Effector memory CD8-positive, alpha-beta T cell (primary cell): ENCODE measurements at places on chromosomes 7 and 10.

GRCh38 chr10:50216418-50216817 is 34.9 kb downstream of the ASAH2 start:
- no peak for DNase-seq

GRCh38 chr7:36300696-36301350 is 88.8 kb upstream of the ANLN start:
- DNase-seq = no peak

DNA sequence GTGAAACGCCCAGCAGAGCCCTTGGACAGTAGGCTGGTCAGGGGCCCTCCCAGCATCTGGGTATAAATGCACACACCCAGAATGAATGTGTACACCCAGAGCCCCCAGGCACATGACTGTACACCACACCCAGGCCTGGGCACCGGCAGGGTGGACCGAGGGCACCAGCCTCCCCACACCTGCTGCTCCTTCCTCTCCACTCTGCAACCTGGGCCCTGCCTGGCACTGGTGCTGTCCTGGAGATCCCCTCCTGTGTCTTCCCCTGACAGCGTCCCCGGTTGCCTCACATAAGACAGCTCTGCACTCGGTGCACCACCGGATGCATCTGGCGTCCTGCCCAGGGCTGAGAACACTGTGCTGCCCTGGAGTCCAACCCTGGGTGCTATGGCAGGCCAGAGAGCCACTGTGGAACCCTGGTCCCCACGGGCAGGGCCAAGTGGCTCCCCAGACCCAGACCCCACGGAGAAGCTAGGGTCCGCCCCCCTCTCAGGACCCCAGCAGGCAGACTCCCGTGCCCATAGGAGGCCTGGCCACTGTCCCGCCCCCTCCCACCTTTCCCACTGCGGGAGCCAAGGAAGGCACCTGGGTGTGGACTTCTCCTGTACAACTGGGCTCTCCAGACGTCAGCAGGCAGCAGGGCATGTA is 6.6 kb downstream of the RASGEF1A start:
- no peak for DNase-seq

- DNase-seq = no peak
These were observed 243.8 kb upstream of the KIAA1217 start for GRCh38 chr10:23965123-23965522.

DNA sequence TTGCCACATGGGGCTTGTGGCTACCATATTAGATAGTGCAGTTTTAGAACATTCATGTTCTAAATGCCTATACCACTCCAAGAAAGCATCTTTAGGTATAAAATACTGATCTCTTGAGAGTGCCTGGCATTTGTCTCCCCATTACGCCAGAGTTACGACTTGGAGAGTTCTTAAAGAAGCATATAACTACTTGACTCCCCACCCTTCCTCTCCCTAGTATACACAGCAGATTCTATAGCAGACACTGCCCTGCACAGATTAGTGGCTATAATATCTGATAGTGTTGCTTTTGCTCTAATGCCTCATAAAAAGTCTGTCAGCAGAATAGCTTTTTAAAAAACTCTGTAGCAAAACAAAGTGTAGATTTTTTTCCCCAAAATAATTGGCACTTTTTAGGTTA is 90.8 kb downstream of the ZMYND11 start:
- DNase-seq = no peak

DNA sequence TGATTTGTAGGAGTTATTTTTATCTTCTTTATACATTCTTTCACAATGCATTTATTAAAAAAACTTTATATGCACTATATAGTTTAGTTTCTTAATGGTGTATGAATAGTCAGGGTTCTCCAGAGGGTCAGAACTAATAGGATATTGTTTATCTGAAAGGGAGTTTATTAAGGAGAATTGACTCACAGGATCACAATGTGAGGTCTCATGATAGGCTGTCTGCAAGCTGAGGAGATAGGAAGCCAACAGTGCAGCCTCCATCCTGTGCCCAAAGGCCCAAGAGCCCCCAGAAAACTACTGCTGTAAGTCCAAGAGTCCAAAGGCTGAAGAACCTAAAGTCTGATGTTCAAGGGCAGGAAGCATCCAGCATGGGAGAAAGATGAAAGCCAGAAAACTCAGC is 192.8 kb upstream of the AHR start:
- no peak for DNase-seq

DNA sequence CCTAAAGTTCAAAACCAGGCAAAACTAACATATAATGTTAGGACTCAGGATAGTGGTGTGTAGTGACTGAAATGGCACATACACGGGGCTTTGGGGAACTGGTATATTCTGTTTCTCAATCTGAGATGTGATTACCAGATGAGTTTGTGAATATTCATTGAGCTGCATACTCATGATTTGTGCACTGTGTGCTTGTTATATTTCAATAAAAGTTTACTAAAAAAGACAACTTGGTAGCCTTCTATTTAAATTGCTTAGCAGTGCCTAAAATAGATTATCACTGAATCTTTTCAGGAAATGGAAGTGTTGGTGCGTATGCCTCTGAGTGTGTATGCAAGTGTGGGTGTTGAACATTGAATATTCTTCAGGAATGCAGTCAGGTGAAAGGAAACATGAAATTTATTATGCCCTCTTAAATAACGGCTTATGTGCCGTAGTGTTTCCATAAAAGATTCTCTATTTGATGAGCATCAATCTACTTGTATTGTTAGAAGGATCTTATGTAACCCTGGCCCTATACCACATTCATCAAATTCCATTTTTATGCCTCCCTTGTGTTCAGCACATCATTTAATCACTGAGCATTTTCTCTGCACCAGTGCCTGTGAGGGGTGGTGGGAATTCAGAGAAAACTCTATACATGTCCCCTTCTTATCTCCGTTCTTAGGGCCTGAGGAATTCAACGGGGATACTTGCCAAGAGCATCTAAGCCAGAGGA is 82.6 kb upstream of the AUTS2 start:
- DNase-seq = no peak

GRCh38 chr10:103616705-103617601 is 123.4 kb downstream of the NEURL1 start:
- no peak for DNase-seq

DNA sequence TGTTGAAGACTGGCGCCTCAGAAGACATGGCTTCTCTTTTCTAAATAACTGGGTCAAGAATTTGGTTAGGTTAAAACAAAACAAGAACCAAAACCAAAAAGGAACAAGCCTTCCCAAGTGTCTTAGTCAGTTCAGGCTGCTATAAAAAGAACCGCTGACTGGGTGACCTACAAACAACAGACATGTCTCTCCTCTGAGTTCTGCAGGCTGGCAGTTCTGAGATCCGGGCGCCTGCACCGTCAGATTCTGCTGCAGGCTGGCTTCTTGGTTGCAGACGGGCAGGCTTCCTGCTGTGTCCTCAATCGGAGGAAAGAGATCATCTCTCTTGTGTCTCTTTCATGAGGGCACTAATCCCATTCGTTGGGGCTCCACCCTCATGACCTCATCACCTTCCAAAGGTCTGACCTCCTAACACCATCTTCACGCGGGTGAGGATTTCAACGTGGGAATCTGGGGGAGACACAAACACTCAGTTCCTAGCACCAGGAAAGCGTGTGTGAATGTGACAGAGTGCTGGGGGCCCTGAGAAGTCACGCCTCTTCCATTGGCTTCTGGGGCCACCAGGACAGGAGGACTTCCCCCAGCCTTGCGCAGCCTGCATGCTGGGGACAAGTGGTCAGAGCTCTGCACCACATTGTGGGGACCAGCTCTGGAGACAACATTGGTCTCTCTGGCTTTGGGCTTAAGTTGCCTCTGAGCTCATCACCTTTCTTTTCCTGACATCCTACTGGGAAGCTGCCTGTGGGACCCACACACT is 63.1 kb downstream of the ASB13 start:
- no peak for DNase-seq

DNA sequence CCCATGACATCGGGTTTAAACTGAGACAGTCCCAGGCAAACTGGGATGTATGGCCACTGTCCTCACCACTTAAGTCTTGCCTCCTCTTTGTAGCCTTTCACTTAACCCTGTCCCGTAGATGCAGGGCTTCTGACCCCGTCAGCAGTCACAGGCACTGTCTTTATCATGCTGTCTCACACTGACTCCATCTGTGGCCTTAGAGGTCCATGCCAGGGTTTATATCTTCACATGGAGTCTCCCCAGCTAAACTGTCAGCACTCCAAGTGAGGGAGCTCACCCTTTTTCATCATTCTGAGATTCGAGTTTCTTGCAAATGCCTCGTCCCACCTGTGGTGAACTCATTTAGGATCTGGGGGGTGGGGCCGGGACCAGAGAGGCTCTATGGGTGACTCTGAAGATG is 2.8 kb downstream of the FKBP6 start:
- no peak for DNase-seq

- no peak for DNase-seq
These were observed 422.7 kb downstream of the SORCS3 start for GRCh38 chr10:105063796-105064195.

GRCh38 chr10:55277549-55277948 is 476.5 kb upstream of the PCDH15 start:
- DNase-seq = no peak

GRCh38 chr10:130453036-130453720 is 317.0 kb downstream of the GLRX3 start:
- no peak for DNase-seq

DNA sequence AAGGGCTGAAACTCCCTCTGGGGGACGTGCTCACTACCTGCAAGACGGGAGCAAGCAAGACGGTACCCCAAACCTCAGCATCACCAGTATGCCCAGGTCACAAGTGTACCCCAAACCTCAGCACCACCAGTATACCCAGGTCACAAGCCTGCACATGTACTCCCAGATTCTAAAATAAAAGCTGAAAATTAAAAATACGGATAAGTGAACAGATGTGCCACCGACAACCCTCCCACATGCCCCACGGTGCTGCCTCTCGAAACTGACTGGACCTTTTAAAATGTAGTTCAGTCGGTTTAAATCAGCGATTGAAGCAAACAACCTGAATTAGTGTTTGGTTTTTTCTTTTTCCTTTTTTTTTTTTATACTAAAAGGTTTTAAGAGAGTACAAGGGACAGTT is 566.5 kb downstream of the DNAJB6 start:
- no peak for DNase-seq

- peak; percentile 9 for DNase-seq
These were observed 53.8 kb downstream of the KCTD7 start for GRCh38 chr7:66682350-66683093.

DNA sequence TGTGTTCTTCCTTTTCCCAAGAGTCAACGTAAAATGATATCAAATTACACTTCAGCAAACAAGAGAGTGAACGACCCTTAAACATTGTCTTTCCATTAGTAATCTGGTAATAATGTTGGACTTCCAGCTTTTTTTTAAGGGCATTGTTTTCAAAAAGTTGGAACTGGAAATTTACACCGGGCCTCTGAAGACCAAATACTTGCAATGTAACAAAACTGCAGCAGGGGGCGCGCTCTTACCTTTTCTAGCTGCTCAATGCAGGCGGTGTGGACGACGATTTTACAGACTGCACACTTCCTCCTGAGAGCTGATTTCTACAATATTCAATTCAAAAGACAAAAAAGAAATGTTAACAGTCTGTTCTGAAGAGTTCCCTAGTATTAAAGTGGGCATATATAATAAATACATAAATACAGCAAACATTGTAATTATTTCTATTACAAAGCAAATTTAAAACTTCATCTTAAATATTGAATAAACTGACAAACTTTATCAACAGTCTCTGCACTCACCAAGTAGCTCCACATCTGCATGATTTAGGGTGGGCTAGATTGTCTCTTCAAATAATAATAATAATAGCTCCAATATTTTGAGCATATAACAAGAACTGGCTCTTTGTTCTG is 190.4 kb downstream of the DGKI start:
- peak; percentile 36 for DNase-seq

DNA sequence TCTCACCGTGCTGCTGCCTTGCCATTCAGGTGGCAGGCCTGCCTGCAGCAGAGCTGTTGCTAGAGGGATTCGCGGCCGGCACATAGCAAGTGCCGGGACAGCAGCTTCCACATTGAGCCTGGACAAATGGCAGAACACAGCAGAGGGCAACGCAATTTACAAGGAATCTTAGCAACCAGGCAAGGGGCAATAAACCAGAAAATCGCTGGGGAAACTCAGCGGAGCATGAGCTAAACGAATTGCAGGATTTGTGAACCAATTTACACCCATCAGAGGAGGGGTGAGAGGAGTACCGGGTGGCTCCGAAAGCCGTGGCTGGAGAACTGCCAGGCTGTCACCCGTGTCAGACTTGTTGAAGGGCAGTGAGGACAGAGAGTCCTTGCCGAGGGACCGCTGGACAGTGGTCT is 58.6 kb upstream of the LOXL4 start:
- no peak for DNase-seq

DNA sequence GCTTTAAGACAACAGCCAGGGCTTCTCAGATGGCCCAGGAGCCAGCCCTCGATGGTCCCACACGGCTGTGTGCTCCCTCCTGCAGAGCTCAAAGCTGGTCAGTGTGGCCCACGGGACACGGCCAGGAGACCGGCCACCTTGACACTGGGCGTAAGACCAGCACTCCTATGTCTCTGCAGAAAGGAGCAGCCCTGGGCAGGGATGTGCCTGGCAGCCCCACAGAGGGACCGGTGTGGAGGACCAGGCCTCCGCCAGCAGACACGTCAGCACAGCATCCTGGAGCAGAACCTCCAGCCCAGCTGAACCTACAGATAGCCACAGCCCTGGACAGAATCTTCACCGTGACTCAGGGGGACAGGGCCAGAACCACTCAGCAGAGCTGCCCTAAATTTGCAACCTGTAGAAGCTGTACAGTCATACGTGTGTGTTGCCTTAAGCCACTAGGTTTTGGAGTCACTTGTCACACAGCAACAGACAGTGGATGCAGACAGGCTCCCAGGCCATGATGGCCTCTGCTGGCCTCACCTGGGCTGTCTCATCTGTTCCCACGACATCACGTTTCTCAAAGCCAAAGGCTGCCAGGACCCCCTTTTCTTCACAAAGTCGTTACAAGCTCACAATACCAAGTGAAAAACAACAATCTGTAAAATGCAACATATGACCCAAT is 132.4 kb downstream of the DIP2C start:
- DNase-seq = no peak

DNA sequence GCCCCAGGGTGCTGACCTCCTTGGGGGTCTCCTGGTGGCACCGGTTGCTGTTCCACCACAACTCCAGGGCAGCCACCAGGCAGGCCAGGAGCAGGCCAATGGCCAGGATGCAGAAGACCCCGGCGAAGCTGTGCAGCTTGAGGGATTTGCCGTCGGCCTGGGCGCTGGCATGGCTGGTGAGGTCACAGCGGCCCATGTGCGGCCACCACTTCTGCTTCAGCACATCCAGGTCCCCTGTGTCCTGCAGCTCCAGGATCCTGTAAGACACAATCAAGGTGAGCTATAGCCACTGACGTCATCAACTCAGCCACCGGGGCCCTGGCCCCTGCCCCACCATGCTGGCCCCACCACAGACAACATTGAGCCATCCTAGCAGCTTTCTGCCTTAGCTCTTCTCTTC is 753.2 kb downstream of the GRID1 start:
- DNase-seq = no peak

GRCh38 chr10:48525113-48525512 is 79.8 kb downstream of the ARHGAP22 start:
- no peak for DNase-seq

DNA sequence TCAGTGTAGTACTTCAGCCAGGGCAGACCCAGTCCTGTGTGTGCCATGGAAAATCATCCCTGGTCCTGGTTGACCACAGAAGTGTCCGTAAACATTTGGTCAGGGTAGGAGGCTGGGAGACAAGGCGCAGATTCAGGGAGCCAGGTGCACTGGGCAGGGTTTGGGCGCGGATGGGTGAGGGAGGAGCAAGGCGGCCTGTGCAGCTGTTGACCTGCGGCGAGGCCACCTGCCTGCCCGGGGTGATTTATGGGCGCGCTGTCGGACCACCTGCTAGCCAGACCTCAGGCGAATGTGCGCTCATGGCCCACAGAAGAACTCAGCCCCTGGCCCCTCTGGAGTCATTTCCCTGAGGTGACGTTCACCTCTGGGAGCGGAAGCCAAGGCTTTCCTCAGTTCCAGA is 6.6 kb downstream of the SFRP5 start:
- no peak for DNase-seq
